Activated T-cell treated with anti-CD3 and anti-CD28 coated beads for 48 hours (primary cell): ENCODE measurements at places on chromosomes 5 and 9.

DNA sequence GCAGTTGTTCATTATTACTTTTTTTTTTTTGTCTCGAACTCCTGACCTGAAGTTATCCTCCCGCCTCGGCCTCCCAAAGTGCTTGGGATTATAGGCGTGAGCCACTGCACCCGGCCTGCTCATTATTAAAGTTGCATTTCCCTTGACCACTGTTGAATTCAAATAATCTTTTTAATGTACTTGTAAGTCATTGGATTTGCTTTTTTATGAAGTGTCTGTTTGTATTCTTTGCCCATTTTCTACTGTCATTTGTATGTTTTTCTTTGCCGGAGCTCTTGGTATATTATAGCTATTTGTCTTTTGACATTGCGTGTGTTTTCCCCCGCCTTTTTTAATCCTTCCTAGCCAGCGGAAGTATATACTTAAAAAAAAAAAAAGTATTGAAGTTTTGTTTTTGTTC is 22.0 kb downstream of the LRRTM2 start:
- no peak for DNase-seq

DNA sequence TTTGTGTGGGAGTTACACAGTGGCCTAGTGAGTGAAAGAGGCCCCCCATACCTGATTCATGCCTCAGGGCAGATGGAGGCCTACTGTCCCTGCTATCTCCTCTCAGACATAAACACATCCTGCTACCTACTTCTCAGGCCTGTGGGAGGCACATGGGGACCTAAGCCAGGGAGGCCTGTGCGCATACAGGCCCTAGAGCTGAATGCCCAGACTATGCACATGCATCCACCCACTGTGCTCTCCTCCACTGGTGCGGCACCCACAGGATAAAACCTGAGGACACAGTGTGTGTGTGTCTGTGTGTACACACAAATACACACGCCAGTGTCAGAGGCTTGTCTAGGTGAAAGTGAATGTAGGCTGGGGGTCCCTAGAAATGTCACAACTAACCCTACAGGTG is 1.4 kb downstream of the PAX5 start:
- DNase-seq = no peak

GRCh38 chr9:19999491-20000057 is 210.7 kb upstream of the SLC24A2 start:
- peak; percentile 52 for DNase-seq

DNA sequence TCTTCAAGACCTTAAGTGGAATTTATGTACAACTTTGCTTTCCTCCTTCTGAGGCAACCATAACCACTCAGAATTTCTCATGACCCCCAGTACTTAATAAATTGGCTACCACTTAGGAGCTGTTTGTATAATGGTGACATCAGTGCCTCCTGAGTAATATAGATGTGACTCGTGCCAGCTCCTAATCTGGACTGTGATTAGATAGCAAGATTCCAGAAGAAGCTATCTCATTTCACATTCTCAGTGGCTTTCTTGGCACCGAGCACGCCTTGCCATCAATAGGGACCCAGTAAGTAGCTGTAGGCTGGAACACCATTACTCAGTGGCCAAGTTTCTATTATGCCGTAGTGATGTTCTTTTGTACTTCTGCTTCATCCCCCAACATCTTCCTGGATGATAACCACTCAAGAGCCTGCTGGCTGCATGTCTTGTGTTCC is 228.8 kb downstream of the CD180 start:
- DNase-seq = no peak

DNA sequence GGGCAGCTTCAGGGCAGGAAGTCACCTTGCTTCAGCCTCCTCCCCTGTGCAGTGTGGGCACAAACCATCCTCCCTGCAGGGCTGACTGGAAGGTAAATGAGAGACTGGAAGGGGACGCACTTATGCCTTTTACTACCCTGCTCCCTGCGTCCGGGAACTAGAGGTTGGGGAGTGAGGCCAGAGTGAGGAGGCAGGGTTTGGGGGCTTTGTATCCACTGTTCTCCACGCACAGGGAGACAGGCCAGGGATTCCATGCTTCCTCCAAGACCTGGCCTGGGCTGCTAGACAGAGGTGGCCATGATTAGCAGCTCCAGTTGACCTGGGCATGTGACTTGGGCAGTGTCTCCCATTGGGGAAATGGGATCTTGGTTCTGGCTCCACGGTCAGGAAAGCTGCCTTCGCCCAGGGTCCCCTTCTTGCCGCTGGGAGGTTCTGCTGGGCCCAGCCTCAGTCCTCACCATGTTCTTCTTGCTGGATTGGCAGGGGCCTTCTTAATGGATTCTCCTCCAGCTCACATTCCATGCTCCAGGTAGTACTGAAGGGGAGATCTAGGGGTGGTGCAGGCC is 37.0 kb upstream of the PSD2 start:
- DNase-seq = no peak

- no peak for DNase-seq
Observed at GRCh38 chr9:28961623-28962022, 1388.3 kb upstream of the C9orf72 start.

GRCh38 chr9:81335879-81336421 is 353.4 kb downstream of the TLE1 start:
- no peak for DNase-seq

DNA sequence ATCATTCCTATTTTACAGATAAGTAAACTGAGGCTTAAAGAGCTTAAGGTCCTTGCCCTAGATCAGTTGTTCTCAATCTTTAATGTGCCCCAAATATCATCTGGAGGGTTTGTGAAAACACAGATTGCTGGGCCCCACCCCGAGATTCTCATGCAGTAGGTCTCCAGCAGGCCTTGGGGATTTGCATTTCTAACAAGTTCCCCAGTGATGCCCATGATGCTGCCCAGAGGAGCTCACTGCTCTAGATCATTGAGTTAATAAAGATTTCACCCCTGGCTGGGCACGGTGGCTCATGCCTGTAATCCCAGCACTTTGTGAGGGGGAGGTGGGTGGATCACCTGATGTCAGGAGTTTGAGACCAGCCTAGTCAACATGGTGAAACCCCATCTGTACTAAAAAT is 42.8 kb upstream of the RAD23B start:
- DNase-seq = no peak

GRCh38 chr9:113228130-113228665 is 6.9 kb downstream of the SLC31A1 start:
- no peak for DNase-seq

GRCh38 chr9:84781458-84781857 is 111.9 kb downstream of the NTRK2 start:
- DNase-seq = no peak

- no peak for DNase-seq
Observed at GRCh38 chr9:137436761-137437600, 4.2 kb downstream of the ENTPD8 start.

DNA sequence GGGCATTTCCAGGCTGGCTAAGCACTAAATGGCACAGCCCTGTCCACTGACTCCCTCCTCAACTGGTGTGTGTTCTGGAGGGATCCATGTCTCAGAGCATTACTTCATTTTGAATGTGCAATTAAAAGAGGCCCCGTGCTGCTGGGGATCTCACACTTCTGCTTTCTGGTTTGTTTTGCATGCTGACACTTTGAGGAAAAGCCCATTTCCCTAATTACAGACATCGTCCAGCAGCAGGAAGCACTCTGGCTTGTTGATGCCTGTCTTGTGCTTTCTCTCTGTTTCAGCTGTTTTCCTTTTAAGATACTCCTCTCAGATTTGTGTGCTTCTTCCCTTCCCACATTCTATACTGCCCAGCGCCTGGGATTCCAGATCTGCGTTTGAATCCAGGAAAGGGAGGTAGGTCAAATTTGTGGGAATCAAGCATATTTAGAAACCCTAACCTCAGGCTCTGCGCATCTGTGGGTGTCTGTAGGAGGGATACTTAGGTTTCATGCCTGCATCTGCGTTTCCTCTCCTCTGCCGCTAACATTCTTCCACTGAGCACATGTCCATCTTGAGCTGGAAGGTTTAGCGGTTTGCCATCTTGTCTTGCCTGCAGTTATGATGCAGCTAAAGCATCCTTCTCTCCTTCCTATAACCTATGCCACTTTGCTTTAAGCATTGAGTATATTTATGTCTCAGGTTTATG is 25.7 kb downstream of the SYK start:
- no peak for DNase-seq

DNA sequence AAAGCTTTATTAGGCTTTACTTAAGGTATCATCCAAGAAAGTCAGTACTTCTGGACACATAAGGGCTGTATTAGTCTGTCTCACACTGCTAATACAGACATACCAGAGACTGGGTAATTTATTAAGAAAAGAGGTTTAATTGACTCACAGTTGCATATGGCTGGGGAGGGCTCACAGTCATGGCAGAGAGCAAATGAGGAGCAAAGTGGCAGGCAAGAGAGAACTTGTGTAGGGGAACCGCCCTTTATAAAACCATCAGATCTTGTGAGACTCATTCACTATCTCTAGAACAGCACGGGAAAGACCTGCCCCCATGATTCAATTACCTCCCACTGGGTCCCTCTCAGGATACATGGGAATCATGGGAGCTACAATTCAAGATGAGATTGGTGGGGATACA is 49.2 kb upstream of the SLC44A1 start:
- DNase-seq = no peak

DNA sequence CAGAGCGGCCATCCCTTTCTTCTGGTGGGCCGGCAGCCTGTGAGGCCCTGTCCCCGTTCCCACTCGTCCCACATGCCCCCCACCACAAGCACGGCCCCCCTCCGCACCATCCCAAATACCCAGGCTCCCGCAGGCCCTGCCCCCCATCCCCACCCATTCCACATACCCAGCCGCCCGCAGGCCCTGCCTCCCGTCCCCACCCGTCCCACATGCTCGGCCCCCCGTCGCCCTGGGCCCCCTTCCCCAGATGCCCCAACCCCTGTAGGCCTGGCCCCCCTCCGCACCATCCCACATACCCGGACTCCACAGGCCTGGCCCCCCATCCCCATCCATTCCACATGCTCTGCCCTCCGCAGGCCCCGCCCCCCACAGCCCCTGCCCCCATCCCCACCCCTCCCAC is 11.5 kb downstream of the SLC6A19 start:
- no peak for DNase-seq

DNA sequence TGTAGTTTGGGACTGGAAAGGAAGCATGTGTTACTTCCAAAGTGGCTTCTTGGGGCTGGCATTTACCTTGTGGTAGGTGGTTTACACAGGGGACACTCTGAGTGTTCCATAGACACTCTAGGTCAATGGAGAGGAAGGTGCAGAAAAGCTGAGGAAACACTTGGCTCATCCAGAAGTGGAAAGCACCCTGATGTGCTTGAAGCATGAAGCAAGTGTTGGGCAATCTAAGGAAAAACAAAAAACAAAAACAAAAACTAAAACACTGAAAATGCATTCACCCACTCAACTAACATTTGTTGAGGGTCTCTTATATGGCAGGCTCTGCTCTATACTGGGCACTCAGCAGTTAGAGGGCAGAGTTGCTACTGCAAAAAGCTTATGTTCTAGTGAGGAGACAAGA is 2.9 kb upstream of the ERAP2 start:
- no peak for DNase-seq

- no peak for DNase-seq
Observed at GRCh38 chr5:54769072-54769471, 216.3 kb downstream of the ESM1 start.

GRCh38 chr5:7616897-7617296 is 221.0 kb downstream of the ADCY2 start:
- no peak for DNase-seq
